Muscle of back (tissue), 13 donors: ENCODE measurements at places on chromosomes 4 and X. TPM values are rescaled to one million over a fixed set of nuclear protein-coding genes. Genes with fewer than 3 reads are reported as not detected.
A peak's percentile ranks its signal among the peaks of the same experiment; 100 is the strongest.

DNA sequence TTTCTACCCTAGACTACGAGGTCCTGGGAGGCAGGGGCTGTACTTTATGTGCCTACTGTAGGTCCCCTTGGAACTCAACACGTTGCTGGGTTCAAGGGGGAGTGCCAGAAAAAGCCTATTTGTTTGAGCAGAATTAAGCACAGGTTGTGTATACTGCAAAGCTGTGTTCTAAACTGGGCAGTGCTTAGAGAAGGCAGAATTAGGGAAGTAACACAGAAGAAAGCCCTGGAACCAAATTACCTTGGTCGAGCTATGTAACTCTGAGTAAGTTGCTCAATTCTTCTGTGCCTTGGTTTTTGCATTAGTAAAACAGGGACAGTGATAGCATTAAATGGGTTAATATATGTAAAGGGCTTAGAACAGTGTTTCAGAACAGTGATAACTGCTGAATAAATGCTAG is 245.0 kb upstream of the SFRP2 start:
- DNase-seq: no peak

GRCh38 chr4:169100670-169101101 is 90.6 kb upstream of the CBR4 start:
- peak; percentile 63 for DNase-seq

DNA sequence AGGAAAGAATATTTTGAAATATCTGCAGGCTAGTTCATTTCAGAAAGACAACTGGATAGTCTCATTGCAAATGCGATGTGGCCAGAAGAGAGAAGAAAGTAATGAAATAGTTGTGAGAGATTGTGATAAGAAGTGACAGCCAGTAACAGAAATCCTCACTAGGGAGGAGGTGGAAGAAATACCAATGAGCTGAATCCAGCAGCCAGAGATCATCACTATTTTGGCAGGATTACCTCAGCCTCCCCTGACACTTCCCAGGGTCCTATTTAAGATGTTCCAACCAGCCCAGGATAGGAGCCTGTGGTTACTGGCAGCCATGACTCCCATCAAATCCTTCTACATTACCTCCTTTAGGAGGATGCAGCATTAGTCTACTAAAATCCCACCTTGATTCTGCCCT is 76.7 kb upstream of the ARHGAP24 start:
- peak; percentile 57 for DNase-seq

GRCh38 chr4:82906469-82906868 is 5.9 kb downstream of the THAP9 start:
- no peak for DNase-seq

DNA sequence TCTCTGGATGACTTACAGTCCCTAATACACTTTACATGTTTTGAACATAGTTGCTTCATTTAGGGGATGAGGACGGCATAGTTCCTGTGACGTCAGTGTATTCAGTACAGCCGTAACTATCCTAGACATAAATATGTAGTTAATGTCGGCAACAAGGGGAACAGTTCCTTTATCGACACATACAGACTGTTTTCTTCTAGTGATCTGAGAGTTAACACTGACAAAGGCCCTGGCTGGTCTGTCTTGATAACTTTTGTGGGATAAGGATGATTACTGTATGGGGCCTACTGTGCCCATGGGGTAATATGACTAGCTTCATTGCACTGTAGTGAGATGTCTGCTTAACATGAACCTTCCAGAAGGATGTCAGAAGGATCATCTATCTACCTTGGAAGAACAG is 131.2 kb downstream of the ZNF518B start:
- no peak for DNase-seq

- DNase-seq: no peak
Observed at GRCh38 chr4:141016117-141016798, 117.0 kb downstream of the RNF150 start.

DNA sequence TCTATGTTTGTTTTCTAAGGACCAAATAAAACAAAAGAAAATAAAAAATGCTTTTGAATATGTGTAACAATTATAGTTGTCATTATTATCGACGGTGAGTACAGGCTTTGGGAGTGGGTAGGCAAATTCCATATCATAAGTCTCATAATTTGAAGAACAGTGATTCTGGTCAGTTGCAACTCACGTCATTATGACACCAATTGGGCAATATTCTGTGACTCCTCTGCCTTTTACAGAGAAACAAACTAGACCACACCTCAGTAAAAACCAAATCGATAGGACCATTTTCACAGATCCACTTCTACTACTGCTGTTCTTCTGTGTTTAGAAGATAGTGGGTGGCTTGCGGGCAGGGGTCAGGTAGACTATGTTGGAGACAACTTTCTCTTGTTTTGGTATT is 250.1 kb downstream of the C4orf33 start:
- no peak for DNase-seq

DNA sequence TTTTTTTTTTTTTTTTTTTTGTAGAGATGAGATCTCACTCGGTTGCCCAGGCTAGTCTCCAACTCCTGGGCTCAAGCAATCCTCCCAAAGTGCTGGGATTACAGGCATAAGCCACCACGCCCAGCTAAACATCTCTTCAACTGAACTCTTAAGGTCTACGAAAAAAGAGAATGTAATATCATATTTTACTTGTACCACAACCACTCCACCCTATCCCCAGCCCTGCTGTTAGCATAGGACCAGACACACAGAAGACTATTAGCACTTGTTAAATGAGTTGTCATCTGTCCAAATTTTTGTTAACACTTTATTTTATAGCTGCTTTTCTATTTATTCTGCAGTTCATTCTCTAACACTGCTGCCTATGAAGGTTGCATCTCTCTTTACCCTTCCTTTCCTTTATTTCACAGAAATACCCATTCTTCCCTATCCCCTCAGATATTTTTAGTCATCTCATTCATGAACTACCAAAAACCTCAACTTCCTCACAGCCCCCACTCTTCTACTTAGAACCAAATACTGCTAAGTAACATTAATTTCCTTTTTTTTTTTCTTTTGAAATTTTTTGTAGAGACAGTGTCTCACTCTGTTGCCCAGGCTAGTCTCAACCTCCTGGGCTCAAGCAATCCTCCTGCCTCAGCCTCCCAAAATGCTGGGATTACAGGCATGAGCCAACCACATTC is 10.1 kb downstream of the SNX12 start:
- DNase-seq: no peak

- DNase-seq: no peak
Observed at GRCh38 chrX:115949900-115950822, 220.4 kb upstream of the AGTR2 start.

DNA sequence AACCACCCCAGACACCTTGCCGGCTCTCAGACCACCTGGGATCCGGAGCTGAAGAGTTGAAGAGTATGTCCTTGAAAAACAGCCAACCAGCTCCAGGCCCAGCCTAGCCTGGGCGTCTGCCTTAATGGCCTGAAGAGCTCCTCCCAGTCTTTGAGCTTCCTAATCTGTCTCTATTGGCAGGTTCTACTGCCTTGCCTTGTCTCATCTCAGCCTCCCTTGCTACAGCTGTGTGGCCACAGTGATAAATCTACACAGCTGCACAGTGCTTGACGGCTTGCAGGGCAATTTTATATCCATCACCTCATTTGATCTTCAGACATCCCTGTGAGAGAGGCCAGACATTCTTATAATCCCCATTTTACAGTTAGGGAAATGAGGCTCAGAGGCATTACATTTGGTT is 19.9 kb downstream of the AWAT2 start:
- no peak for DNase-seq

GRCh38 chr4:27930976-27931375 is 1070.3 kb downstream of the STIM2 start:
- DNase-seq: no peak

- DNase-seq: no peak
Observed at GRCh38 chrX:33741807-33742206, 390.3 kb downstream of the FAM47A start.

- DNase-seq: no peak
Observed at GRCh38 chr4:169922632-169923276, 103.4 kb downstream of the MFAP3L start.

GRCh38 chr4:102586644-102587021 is 85.5 kb downstream of the NFKB1 start:
- DNase-seq: no peak

DNA sequence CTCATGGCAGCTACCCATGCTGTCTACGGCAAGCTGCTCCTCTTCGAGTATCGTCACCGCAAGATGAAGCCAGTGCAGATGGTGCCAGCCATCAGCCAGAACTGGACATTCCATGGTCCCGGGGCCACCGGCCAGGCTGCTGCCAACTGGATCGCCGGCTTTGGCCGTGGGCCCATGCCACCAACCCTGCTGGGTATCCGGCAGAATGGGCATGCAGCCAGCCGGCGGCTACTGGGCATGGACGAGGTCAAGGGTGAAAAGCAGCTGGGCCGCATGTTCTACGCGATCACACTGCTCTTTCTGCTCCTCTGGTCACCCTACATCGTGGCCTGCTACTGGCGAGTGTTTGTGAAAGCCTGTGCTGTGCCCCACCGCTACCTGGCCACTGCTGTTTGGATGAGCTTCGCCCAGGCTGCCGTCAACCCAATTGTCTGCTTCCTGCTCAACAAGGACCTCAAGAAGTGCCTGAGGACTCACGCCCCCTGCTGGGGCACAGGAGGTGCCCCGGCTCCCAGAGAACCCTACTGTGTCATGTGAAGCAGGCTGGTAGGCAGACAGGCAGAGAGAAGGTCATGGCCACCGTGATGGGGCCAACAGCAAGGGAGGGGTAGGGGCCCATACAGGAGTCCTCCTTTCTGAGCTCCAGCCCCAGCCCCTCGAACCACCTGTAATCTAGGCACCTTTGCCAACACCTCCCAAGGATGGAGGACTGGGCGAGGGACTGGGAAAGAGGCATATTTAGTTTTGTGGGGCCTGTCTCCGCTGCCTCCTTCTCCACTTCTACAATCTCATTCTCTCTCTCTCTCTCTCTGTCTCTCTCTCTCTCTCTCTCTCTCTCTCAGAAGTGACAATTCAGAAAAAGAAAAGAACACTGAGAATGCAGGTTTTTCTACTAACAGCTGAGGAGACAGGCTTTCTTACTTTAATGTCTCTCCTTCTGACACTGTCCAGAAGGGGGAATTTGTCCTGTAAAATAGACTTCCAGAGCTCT is 4.7 kb upstream of the TSPYL2 start:
- no peak for DNase-seq

The BEX5 gene
- polyA plus RNA-seq: not detected

The APLN gene
- 22.8 TPM for polyA plus RNA-seq

The AMOT gene
- 46.9 TPM for polyA plus RNA-seq

The RS1 gene
- polyA plus RNA-seq: not detected

The ANKRD37 gene
- 31.5 TPM for polyA plus RNA-seq

The PDE6B gene
- polyA plus RNA-seq: 10.0 TPM

The CLTRN gene
- polyA plus RNA-seq: 0.74 TPM

The YIPF7 gene
- 1.4 TPM for polyA plus RNA-seq

The MPP1 gene
- 20.1 TPM for polyA plus RNA-seq

The TMEM154 gene
- 1.1 TPM for polyA plus RNA-seq
